ENCODE measurements at places on chromosomes 16 and 17.
A peak's percentile ranks its signal among the peaks of the same experiment; 100 is the strongest.

GRCh38 chr16:24986512-24987303, 28.5 kb downstream of the ARHGAP17 start:
- peak; percentile 17 for DNase-seq

GRCh38 chr17:81091774-81092517, 57.0 kb downstream of the BAIAP2 start:
- DNase-seq: no peak

- no peak for DNase-seq
These were observed 266.2 kb upstream of the FOXF1 start for GRCh38 chr16:86244158-86244557.

GRCh38 chr17:81349397-81350319, 45.6 kb upstream of the BAHCC1 start:
- DNase-seq: no peak

DNA sequence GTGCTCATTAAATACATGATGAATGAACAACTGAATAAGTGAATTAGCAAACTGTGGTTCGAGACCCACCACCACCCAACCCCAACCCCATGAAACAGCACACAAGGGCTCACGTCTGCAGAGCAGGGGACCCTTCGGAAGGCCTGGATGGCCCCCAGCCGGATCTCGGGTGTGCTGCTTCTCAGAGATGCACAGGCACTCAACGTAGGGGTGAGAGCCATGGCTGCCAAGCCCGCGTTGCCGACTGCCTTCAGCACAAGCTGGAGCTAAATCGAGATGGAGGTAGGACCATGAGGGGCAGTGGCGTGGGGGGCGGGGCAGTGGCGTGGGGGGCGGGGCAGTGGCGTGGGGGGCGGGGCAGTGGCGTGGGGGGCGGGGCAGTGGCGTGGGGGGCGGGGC, 93.2 kb downstream of the LITAF start:
- no peak for DNase-seq

GRCh38 chr17:28228109-28228840, 90.7 kb upstream of the TMEM97 start:
- DNase-seq: no peak
